ENCODE measurements at places on chromosomes 16 and 17. TPM values are rescaled to one million over a fixed set of nuclear protein-coding genes. Genes with fewer than 3 reads are reported as not detected.
A peak's percentile ranks its signal among the peaks of the same experiment; 100 is the strongest.

- no peak for DNase-seq
Observed at GRCh38 chr16:86505185-86505898, 5.0 kb upstream of the FOXF1 start.

GRCh38 chr17:17398188-17398942 is 78.4 kb upstream of the MED9 start:
- DNase-seq: no peak

The CPNE2 gene
- polyA plus RNA-seq: 33.1 TPM

GRCh38 chr16:24539850-24540601 is 660 bp downstream of the RBBP6 start:
- peak; percentile 41 for DNase-seq

The SPATA2L gene
- 12.6 TPM for polyA plus RNA-seq

The RND2 gene
- 2.3 TPM for polyA plus RNA-seq

DNA sequence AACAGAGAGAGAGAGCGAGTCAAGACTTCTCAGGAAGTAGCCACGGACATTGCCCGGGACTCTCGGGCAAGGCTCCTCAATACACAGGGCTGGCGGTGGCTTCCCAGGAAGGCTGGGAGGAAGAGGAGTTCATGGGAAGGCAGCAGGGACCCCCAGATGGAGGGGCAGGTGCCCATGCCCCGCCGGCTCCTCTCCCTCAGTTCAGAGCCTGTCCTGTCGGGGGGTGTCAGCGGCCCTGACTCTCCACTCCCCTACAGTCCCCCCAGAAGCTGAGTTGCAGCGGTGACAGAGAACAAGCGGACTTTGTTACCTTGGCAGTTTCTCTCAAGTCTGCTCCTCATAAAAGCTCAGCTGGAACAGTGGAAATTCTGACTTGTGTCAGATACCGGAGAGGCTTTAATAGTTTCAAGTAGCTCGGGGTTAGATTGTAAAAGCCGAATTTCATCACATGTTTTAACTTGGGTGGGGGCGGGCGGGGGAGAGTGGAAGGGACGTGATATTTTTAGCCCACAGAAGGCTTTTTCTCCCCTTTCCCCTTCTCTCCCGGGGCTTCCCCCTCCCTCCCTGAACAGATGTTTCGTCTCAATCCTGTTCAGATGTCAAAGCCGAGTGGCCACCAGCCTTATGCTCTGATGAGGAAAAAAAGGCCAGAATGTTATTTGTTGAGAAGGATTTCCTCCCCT is 65.2 kb downstream of the NKD1 start:
- DNase-seq: peak; percentile 79

GRCh38 chr17:65268832-65269231 is 131.7 kb downstream of the RGS9 start:
- no peak for DNase-seq

DNA sequence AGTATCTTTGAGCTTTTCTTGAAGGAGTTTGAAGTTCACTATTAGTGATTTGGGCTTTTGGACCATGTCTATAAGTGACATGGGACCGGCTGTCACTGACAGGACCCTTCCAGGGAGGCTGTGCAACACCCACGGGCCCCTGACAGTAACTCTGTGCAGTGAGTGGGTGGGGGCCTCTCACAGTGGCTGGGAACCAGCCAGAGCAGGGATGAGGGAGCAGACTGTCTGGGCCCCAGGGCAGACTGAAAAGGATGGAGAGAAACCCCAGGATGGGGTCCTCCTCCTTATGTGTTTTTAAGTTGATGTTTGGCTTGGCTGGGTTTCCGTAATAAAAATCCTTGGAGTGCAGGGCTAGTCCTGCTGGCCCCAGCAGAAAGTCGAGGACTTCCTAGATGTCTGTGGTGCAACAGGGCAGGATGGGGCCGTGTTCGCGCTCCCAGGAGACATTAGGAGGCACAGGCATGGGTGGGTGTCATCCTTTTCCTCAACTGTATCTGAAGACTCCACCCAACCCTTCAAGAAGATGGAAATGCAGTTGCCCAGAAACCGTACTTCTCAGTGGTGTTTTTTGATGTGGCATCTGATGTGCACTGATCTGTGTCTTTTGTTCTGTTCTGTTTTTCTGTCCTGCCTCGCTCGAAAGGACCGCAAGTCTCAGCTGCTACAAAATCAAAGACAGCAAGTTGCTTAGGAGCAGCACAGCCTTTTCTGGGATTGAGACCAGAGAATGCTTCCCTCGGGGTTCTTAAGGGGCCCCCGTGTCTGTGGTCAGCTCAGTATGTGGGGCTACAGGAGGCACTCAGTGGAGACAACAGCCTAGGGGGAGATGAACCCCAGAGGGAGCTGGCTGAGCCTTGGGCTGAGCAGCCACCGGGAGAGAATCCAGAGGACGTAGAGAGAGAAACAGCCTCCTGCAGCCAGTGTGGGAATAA is 24.2 kb downstream of the PLD6 start:
- DNase-seq: no peak

The KRTAP9-4 gene
- polyA plus RNA-seq: not detected

GRCh38 chr17:79513820-79514535 is 96.9 kb downstream of the RBFOX3 start:
- DNase-seq: no peak
